ENCODE measurements at places on chromosomes 11 and 22. TPM values are rescaled to one million over a fixed set of nuclear protein-coding genes. Genes with fewer than 3 reads are reported as not detected.

The ZC3H12C gene
- 11.7 TPM for total RNA-seq

The ASCL2 gene
- total RNA-seq: 32.5 TPM

DNA sequence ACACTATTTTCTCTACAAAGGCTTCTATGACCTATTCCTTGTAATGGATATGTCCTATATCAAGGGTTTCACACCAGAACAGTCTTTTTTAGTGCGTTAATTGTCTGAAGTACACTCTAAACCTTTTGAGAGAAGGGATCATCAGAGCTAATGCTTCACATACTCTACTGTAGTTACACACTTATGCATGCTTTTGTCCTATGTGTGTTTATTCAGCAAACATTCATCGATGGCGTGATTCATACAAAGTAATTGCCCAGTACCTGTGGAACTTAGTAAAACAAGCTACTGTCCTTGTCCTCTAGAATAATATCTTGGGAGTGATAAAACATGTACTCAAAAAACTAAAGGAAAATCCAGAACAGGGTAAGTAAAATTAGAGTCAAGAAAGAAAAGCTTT is 139.2 kb downstream of the GUCY1A2 start:
- no peak for DNase-seq

DNA sequence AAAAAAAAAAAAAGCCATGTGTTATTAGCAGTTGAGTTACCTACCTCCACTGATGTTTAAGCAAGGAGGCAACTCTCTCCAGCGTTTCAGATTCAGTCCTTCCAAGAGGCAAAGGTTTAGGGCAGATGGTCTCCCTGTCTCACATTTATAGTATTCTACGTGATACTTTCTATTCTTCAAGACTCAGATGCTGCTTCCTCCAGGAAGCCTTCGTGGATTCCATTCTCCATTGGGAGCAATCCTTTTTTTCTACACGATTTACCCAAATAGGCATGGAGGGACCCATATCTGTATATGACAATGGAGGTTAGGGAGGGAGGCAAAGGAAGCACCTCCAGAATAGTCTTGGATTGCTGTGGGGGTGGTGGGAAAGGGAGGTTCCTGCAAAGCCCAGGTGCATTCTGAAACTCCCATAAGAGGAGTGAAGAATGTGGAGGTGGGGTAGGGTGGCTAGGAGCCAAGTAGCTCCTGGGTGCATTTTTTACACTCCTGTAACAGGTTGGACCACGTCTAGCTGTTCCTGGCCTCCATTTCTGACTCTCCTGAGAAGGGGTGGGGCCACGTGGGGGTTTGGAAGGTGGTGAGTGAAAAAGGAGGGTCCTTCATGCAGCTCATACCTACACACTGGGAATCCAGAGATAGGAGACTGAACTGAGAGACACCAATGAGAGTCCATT is 16.2 kb downstream of the YPEL4 start:
- DNase-seq: no peak

DNA sequence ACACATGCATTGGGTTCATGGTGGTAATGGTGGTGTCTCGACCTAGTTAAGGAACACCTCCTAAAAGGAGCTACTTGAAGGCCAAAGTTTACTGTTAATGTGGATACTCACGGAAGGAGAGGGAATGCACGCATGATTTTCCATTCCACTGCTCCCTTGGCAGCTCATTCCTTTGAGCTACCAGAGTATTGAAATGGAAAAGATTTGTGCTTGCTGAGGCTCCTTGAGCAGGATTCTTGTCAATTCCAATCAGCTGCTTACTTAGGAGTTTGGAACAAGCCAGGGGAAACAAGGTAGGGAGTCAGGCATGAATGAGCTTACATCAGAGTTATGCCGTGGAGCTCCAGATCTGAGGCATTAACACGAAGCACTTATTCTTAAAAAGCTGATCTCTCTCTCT is 108.8 kb downstream of the GRIA4 start:
- DNase-seq: no peak

All from Caco-2 (cell line).